ENCODE measurements at places on chromosomes 1 and 21. TPM values are rescaled to one million over a fixed set of nuclear protein-coding genes. Genes with fewer than 3 reads are reported as not detected.

GRCh38 chr1:108643492-108644335, 17.2 kb downstream of the HENMT1 start:
- no peak for DNase-seq

- DNase-seq, result no peak
Measured at GRCh38 chr21:42306366-42307035, 8.7 kb downstream of the TFF3 start.

DNA sequence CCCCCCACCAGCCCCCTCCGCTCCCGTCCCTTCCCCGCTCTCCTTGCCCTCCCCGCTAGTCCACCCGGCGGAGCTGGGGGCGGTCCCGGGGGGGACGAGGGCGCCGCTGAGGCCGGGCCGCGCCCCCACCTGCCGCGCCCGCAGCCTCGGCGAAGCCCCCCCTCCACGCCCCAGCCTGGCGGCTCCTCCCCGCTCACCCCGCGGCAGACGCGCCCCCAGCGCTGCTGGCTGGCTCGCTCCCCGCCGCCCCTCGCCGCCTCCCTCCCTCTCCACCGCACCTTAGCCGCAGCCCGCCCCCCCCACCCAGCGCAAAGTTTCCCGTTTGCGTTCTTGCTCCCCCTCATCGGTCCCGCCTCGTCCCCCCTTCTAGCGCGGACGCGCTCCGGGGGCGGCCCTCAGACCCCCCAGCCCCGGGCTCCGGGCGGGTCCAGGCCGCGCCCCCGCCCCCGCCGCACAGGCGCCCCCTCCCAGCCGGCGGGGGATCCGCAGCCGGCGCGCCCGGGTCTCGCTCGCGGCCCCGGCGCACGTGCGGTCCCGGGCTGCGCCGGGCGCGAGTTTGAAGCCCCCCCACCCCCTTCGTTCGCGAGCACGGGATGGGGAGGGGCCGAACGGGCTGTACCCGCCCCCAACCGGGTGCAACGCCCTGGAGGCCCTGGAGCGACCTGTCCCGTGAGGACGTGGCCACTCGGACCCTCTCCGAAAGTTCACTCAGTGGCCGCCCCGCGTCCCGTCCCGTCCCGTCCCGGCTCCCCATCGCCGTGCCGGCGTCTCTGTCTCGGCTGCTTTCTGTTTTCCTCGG, 623 bp downstream of the PTPRF start:
- DNase-seq, result no peak

- no peak for DNase-seq
Measured at GRCh38 chr1:7703321-7704213, 67.5 kb upstream of the VAMP3 start.

SYPL2 gene
- total RNA-seq, result 0.66 TPM

TRIM67 gene
- not detected for total RNA-seq

VASH2 gene
- 4.0 TPM for total RNA-seq

GRIK3 gene
- 10.0 TPM for total RNA-seq
